ENCODE measurements at places on chromosomes 4 and X. TPM values are rescaled to one million over a fixed set of nuclear protein-coding genes. Genes with fewer than 3 reads are reported as not detected.

Gene SULT1B1
- not detected for total RNA-seq

Gene ZXDA
- 8.2 TPM for total RNA-seq

Gene ITGB1BP2
- 1.1 TPM for total RNA-seq

Gene PNMA3
- 0.35 TPM for total RNA-seq

Gene NAP1L2
- total RNA-seq: 2.1 TPM

Gene DTHD1
- not detected for total RNA-seq

DNA sequence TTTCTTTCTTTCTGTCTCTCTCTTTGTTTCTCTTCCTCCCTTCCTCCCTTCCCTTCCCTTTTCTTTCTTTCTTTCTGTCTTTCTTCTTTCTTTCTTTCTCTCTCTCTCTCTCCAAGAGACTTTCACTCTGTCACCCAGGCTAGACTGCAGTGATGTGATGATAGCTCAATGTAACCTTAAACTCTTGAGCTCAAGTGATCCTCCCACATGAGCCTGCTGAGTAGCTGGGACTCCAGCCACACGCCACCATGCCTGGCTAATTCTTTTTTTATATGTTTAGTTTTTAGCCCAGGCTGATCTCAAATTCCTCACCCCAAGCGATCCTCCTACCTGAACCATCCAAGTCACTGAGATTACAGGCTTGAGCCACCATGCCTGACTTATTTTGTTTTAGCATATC lies 64.3 kb upstream of the EMCN start:
- DNase-seq: no peak

DNA sequence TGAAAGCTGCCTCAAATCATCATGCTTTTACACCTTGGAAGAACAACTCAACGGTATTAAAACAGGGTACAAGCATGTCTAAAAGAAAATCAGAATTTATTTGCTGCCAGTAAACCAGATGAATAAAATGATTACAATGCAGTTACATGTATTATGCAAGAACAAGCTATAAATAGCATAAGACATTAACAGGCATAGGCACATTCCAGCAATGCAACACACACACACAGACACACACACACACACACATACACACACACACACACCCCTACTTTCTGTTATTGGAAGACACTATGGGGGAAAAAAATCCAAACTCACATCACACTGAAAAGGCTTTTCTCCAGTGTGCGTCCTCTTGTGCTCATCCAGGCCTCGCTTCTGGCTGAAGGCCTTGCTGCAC lies 212.5 kb downstream of the PRDM5 start:
- DNase-seq: peak; percentile 52

- DNase-seq: peak; percentile 54
Measured at GRCh38 chrX:11954176-11954575, 184.1 kb upstream of the FRMPD4 start.

GRCh38 chr4:20352163-20352431 lies 100.4 kb downstream of the SLIT2 start:
- DNase-seq: no peak

DNA sequence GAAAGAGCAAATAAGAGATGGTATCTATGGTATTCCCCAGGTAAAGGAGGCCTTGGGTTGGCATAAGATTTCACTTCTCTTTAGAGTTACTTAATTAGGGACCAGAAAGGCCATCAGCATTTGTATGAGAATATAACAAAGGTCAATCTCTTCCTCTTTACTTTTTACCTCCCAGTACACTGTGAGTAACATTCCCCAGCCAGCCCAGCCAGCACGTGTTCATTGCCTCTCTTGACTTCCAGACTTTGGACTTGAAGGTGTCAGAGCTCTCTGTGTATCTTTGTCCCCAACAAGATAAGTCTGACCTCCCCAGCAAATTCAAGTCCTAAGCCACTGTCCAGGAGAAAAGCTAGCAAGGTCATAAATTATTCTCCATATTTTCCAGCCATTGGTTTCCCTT lies 110.5 kb downstream of the AR start:
- no peak for DNase-seq

DNA sequence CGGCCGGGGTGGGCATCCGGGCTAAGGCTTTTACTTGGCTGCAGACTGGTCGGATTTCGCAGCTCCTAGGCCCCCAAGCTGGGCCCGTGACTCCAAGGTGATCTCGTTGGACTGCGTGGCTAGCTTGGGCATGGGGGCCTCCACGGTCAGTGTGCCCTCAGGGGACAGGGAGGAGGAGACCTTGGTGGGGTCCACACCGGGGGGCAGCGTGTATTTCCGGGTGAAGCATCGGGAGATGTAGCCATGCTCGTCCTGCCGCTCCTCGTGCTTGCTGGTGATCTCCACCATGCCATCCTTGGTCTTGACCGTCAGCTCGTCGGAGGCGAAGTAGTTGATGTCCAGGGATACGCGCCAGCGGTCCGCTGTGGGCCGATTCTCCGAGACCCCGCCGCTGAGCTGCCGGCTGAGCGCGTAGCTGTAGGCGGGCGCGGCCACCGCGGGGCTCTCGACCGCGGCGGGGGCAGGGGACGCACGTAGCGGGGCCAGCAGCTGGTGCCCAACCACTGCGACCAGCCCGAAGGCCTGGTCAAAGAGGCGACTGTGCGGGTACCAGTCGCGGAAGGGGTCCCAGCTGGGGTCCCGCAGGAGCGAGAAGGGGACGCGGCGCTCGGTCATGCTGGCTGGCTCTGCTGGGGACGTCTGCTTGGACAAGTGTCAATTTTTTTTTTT lies 881 bp upstream of the CACNA1F start:
- DNase-seq: no peak

DNA sequence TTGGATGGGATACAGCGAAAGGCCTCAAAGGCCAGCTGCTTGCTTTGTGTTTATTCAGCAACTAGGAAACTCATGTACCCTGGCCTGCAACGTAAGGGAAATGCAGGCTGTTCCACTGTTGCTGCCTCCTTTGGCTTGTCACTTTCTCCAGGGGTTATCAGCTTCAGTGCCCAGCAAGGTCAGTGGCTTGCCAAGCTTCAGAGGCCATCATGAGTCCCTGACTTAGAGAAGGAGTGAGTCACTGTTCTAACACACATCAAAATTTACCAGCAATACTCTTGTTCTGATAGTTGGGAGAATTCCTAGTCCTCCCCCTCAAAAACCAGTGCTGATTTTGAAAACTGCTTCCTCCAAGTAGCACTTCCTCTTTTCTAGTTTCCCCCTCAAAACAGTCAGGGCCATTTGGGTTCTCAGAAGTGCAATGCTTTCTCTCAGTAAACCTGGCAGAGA lies 250.8 kb downstream of the ARHGAP24 start:
- peak; percentile 59 for DNase-seq

- DNase-seq: no peak
Measured at GRCh38 chrX:153564047-153564606, 34.8 kb downstream of the CCNQ start.

DNA sequence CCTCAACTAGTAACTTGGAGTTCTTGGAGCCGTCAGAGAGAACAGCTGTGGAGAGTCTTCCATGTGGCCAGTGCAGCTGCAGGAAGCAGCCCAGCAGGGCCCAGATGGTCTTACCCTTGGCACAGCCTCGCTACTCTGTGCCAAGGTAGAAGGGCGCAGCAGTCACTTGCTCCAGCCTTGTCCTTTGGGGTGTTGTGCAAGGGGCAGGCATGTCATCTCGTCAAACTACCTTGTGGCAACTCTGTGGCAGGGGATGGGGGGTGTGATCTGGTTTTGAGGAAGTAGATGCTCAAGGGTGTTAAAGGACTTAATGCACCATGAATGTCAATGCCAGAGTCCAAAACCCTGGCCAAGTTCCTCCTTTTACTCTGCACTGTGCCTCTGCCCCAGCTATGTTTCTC lies 34.2 kb upstream of the TBC1D14 start:
- no peak for DNase-seq

DNA sequence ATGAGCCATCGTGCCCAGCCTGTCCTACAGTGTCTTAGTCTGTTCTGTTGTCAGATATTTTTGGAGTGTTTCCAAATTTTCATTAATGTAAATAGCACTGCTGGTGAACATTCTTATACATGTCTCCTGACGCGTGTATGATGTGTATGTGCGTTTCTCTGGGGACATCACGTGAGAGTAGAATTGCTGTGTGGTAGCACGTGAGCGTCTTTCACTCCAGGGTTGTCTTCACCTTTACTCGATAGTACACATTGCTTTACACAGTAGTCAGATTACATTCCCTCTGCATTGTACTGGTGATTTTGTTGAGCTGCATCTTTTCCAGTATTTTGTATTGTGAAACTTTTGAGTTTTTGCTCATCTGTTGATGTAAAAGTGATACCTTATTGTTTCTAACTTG lies 60.0 kb downstream of the ARHGAP10 start:
- no peak for DNase-seq

- peak; percentile 18 for DNase-seq
Measured at GRCh38 chrX:153539171-153539978, 21.9 kb downstream of the ATP2B3 start.

GRCh38 chrX:148542481-148543255 lies 42.3 kb downstream of the AFF2 start:
- DNase-seq: no peak

Data from renal cortical epithelial cell (primary cell).